Stimulated activated CD4-positive, alpha-beta T cell treated with anti-CD3 and anti-CD28 coated beads, Interleukin-15, amount 100 ng/mL, for 24 hours (primary cell): ENCODE measurements at places on chromosomes 3 and 15.

DNA sequence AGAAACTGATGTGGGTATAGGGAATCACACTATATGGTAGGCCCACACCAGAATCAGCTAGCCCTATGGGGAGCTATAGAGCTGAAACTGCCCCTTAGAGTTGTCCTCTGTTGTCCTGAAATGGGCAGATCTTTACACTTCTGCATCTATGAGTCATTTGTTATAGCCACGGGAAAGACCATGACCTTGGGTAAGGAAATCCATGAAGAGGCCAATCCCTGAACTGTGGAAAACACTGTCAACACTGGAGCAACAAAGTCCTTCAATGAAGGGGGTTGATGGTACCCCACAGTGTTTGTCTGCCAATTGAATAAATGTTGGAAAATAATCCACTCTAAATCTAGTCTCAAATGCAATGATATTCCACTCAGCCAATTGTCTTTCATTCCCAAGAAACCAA, 5.2 kb upstream of the CD200R1 start:
- no peak for DNase-seq

DNA sequence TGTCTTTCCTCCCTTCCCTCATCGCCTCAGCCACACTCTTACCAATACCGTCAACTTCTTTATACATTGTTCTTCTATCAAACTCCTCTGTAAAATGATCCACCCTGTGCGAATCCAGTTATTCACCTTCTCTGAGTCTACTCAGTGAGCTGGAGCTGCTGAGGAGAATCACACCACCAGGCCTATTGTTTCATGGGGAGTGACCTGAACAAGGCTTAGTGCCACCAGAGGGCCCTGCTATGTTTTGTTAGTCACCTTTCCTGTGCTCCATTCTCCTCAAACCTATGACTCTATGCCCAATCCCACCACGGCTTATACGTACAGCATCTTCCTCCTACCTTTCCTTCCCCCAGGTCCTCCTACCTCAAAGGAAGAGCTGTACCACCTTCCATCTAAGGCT, 50.4 kb upstream of the MED12L start:
- DNase-seq, result no peak

- DNase-seq, result no peak
Observed at GRCh38 chr3:107428051-107428858, 51.0 kb downstream of the CCDC54 start.

DNA sequence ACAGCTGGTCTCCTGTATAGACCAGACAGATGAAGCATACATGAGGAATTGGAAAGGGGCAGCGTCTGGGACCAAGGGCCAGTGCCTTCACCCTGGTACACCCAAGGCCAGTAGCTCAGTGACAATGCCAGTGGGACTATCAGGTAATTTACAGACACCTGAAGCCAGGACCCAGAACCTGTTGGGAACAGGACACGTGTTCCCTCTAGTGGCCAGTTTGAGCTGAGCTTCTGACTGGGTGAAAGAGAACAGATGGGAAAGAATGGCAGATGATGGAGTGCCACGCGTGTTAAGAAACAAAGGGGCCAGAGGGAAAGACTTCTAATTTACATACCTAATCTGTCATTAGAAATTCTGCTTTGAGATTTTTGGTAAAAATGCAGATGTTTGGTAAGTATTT, 5.1 kb upstream of the SLC25A38 start:
- DNase-seq, result peak; percentile 66

DNA sequence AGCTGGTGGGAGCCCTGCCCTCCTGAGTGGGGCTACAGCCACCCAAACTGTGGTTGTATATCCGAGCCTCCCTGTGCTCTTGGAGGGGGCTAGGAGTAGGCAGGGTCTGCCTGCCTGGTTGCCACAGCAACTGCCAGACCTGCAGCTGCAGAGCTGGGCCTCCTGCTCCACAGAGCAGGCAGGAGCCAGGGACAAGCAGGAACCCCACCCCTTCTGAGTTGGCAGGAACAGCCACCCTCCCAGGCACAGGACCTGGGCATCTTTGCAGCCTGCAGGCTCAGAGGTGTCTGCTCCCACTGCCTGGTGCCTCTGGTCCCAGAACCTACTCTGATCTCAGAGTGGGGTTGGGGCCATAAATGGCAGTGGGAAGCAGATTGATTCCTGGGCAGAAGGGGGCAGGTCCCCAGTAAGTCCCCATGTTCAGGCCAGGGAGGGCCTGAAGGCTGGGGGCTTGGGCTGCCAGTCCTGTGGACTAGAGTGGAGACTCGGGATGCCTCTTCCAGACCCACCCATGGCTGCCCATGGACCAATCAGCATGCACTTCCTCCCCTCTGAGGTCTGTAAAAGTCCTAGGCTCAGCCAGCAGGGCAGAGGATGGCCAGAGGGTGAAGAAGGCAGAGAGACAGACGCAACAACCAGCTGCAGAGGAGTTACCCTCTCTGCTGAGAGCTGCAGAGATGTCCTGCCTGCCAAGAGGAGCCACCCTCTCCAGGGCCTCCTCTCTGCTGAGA, 10.3 kb upstream of the LRRC31 start:
- DNase-seq, result no peak

GRCh38 chr15:80550219-80550907, 144.7 kb upstream of the ABHD17C start:
- DNase-seq, result no peak

DNA sequence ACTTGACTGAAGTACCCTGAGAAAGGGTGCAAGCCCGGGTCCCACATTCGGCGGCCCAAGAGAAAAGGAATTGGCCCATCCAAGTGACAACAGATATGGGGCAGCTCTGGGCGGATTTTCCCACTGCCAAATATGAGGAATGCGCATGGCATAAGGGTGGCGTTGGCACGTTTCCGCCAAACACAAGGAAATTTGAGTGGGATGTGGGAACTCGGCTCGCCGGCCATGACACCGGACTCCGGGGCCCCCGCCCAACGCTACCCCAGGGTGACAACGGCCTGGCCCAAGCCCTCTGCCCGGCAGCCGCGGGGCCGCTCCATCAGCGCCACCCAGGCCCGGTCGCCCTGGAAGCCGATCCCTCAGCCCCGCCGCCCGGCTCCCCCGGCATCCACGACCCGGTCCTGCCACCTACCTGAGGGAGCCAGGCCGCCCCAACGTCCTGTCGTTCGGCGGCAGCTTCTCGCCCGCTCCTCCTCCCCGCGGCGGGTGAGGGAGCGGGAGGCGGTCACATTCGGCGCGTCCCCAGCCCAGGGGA, 449 bp downstream of the RAF1 start:
- DNase-seq, result peak; percentile 60

DNA sequence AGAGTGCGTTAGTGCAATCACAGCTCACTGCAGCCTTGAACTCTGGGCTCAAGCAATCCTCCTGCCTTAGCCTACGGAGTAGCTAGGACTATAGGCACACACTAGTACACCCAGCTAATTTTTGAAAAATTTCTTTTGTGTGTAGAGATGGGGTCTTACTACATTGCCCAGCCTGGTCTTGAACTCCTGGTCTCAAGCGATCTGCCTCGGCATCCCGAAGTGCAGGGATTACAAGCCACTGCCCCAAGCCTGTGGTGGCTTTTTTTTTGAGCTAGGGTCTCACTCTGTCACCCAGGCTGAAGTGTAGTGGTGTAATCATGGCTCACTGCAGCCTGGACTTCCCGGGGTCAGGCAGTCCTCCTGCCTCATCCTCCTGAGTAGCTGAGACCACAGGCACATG, 17.1 kb downstream of the PCCB start:
- DNase-seq, result no peak

DNA sequence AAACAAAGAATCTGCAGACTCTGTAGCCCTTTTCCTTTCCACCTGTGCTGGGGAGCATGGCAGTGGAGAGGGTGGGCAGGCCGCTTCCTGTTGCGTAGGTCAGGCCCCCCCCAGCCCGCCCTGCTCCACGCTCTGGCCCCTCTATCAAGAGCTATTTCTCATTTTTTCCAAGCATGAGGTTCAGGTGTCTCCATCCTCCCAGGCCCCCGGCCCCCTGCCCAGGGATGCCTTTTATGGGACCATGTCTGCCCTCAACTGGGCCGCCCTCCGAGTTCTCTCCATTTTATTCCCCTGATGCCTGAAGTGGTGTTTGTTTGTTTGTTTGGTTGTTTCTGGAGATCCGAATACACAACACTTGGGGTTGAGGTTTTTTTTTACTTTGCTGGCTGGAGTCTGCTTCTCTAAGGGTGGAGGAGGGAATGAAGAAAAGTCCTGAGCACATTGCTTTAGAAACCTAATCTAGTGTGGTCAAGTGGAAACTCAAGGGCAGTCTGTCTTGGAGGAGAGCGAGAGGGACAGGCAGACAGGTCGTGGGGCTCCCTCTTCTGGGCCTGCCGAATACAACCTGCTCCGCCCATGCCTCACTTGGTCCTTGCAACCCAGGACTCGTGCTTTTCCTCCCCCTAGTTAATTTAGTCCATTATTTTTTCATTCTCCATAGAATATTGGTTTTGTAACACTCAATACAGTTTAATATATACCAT, 176.5 kb upstream of the LYSMD4 start:
- DNase-seq, result no peak

DNA sequence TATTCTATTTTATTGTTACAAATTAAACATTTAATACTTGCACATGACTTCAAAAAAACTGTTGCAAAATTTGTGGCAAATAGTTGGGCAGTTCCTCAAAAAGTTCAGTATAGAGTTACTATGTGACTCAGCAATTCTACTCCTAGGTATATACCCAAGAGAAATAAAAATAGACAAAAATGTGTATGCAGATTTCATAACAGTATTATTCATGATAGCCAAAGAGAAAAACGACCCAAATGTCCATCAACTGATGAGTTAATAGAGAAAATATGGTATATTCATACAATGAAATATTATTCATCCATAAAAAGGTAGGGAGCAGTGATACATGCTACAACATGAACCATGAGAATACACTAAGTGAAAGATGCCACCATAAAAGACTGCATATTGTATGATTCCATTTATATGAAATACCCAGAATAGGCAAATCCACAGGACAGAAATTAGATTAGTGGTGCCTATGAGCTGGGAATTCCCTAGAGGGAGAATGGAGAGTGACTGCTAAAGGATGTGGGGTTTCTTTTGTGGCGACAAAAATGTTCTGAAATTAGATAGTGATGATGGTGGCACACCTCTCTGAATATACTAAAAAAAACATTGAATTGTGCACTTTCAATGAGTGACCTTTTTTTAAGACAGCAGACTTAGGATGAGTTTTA, 31.6 kb upstream of the CLASP2 start:
- DNase-seq, result no peak

GRCh38 chr3:165466856-165467255, 270.7 kb upstream of the SLITRK3 start:
- no peak for DNase-seq

- no peak for DNase-seq
Observed at GRCh38 chr15:70214276-70214675, 116.6 kb upstream of the TLE3 start.

GRCh38 chr3:149603126-149604074, 54.4 kb downstream of the WWTR1 start:
- no peak for DNase-seq

DNA sequence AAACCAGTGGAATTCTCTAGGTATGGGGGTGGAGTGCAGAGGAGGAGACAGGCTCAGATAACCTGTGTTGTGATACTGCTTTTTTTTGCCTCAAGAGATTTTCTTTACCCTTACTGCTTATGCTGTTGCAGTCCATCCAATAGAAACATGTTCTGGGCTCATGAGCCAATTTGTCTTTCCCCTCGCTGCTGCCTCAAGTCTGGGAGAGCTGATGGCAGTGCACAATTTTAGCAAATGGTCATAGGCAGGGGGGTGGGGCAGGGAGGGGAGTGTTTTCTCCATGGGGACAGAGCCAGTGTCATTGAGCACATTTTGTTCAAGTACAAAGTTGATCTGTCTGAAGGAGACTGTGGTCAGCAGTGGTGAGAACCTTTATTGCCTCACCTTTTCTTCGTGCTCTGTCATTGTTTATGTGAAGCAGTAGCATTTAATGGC, 134.9 kb downstream of the MBNL1 start:
- no peak for DNase-seq

- DNase-seq, result no peak
Observed at GRCh38 chr3:36875397-36875796, 69.5 kb downstream of the TRANK1 start.

GRCh38 chr3:146889626-146890025, 284.5 kb upstream of the PLSCR5 start:
- no peak for DNase-seq

GRCh38 chr3:134693226-134693625, 42.4 kb upstream of the KY start:
- no peak for DNase-seq

DNA sequence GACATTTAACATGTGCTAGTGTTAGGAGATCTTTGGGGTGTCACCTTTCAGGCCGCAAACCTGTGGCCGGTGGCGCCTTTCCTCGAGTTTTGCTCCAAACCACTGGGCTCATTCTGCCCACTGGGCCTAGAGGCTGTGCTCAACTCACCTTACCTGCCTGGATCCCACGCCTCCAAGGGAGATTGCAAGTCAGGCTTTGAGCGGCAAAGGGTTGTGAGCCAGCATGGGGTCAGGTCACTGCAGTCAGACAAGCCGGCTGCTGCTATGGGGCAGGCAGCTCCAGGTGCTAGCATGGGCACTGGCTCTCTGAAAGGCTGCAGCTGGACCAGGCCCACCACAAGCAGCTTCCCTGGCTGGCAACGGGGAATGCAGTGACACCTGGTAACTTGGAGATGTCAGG, 265.5 kb downstream of the ZBBX start:
- DNase-seq, result no peak

GRCh38 chr3:127887321-127887720, 27.7 kb upstream of the KBTBD12 start:
- DNase-seq, result no peak
